ENCODE measurements at places on chromosomes 1 and 21.

DNA sequence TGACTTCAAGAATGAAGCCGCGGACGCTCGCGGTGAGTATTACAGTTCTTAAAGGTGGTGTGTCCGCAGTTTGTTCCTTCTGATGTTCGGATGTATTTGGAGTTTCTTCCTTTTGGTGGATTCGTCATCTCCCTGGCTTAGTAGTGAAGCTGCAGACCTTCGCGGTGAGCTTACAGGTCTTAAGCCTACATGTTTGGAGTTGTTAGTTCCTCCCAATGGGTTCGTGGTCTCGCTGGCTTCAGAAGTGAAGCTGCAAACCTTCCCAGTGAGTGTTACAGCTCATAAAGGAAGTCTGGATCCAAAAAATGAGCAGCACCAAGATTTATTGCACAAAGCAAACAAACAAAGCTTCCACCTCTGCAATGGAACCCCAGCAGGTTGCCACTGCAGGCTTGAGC, 14.7 kb downstream of the LDLRAD1 start:
- DNase-seq: no peak

GRCh38 chr1:64087768-64088167, 115.7 kb upstream of the UBE2U start:
- no peak for DNase-seq

DNA sequence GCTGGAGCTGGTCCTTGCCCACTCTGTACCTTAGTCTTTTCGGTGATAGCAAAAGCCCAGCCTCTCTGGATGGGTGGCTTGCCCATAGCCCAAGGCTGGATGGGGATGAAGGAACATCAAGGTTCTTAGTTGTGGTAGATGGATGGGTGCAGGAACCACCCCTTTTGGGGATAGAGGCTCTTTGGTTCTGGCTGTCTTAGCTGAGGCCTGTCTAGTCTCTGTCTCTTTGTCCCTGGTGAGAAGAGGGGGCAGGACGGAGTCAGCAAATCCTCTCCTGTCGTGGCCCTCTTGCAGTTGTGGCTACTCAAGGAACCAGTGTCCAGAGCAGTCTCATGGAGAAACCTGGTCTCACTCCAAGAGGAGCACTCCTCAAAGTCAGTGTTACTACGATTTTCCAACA, 8.5 kb downstream of the VANGL2 start:
- no peak for DNase-seq

- DNase-seq: no peak
Measured at GRCh38 chr1:76820028-76820427, 47.3 kb upstream of the ST6GALNAC5 start.

- no peak for DNase-seq
Measured at GRCh38 chr1:212089560-212090163, 54.1 kb downstream of the DTL start.

All from activated CD4-positive, alpha-beta T cell treated with anti-CD3 and anti-CD28 coated beads for 48 hours (primary cell).